T-cell (primary cell): ENCODE measurements at places on chromosomes 1 and 21. TPM values are rescaled to one million over a fixed set of nuclear protein-coding genes. Genes with fewer than 3 reads are reported as not detected.

TRPM2 gene
- total RNA-seq = 8.6 TPM

IGSF9 gene
- 0.06 TPM for total RNA-seq

SH3BGR gene
- 1.3 TPM for total RNA-seq

RHBDL2 gene
- not detected for total RNA-seq

TUFT1 gene
- 3.7 TPM for total RNA-seq

DNA sequence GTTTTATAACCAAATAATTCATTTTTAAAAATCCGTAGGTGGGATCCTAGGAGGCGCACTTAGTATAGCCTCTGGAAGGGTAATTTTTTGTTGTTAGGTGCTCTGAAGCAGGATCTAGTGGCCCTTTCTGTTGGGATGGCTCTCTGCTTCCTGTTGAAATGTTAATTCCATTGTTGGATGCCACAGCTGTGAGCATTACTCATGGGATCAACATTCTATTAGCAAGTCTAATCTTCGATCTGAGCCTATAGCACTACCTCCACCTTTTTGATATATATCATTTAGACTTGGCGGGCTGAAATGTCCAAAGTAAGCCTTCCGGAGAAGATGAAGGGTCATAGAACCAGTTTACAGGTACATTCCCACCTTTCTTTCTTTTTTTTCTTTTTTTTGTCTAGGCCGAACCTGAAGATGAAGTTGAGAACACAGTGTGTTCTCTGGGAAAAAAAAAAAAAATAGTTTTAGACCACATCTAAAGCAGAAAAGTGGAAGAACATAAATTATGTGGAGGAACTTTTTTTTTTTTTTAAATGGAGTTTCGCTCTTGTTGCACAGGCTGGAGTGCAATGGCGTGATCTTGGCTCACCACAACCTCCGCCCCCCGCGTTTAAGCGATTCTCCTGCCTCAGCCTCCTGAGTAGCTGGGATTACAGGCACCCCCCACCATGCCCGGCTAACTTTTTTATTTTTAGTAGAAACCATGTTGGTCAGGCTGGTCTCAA lies 1.4 kb downstream of the CXADR start:
- no peak for DNase-seq

DNA sequence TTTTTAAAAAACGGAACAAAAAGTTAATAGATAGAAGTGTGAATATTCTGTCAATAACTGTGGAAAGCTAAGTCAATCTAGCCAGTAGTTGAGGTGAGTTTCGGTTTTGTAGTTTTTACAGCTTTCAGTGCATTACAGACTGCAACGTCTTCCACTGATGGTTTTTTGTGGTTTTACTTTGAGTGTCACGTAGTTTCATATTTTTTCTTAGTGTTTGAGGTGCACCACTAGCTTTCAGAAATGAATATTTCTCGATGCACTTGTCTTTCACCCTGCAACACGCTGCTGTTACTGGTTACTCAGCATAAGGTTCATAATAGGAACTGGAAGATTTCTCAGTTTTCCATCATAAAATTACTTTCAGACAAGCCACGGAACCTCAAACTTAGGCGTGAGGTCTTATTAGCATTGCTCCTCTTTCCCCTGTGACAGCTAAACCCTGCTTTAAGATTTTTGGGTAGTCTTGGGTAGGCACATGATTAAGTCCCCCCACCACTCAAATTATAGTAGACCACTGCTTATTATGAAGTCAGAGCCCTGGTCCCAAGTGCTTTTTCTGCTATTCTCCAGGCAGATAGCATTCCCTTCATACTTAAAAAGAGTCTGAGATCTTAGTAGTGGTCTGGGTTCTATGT lies 1412.7 kb downstream of the KCNT2 start:
- DNase-seq = no peak

DNA sequence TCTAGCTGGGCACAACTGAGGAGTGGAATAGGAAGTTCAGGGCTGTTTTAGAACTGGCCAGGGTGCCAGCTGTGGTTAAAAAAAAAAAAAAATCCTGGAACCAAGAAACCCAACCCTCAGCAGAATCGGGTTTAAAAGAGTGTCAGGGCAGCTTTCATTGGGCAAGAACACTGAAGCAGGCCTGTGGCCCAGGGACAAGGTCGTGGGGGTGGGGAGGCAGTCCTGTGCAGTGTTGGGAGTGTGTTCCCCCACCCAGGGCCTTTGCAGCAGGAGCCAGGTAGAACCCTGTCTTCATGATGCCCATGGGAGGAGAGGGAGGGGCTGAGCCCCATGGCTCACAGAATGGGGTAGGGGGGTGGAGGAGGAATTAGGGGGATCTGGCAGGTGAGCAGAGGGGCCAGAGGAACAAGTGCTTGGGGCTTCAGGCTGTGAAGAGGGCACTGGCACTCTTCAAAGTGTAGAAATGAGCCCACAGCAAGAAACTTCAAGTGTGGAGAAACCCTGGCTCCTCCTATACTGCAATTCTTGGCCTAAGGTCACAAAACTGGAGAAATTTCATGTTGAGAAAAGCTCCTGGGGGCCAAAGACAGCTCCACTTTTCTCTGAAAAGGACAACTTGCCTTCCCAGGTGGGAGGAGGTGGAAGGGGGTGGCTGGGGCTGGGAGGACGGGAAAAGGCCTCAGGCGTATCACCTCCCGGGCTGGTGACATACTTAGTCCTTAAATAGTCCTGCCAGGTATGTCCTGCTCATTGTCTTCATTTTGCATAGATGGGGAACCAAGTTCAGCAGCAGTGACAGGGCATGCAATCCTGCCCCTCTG lies 39.3 kb downstream of the KIAA1614 start:
- DNase-seq = no peak

GRCh38 chr1:119829625-119830024 lies 18.4 kb upstream of the REG4 start:
- DNase-seq = no peak

DNA sequence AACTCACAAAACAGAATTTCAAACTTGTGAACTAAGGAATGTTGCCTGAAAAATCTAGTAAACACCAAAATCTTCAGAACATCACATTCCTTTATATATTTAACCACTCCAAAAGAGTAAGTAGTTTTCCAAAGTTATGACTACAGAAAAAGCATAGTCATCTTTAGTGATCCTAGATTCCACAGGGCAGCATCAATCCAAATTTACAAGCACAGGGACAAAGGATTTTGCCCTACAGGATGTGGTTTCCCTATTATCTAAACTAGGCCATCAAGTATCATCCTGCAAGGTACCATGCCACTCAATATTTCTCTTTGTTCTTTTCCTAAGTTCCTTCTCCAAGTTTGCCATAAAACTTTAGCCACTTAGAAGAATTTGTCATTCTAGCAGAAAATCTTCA lies 33.0 kb downstream of the COP1 start:
- DNase-seq = no peak

DNA sequence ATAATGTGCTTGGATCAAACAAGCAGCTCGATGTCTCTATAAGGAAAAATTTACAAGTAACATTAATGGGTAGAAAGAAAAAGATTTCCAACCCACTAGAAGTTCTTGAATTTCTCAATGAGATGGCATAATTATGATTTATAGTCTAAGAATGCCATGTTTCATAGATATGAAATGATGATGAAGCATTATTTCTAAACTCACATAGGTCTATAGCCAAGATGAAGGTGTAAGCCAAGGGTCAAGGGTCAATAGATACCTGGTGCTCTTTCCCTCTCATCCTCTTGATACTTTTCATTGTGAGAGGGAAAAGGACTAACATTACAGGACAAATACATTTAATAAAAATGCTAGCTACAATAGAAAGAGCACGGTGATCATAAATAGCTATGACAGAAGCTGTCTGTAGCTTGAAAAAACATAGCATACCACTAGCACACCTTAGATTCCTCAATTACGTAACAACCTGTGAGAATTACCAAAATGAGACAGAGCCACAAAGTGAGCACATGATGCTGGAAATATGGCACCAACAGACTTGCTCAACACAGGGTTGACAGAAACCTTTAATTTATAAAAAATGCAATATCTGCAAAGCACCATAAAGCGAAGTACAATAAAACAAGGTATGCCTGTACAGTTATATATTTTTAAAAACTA lies 26.3 kb upstream of the F13B start:
- DNase-seq = no peak

DNA sequence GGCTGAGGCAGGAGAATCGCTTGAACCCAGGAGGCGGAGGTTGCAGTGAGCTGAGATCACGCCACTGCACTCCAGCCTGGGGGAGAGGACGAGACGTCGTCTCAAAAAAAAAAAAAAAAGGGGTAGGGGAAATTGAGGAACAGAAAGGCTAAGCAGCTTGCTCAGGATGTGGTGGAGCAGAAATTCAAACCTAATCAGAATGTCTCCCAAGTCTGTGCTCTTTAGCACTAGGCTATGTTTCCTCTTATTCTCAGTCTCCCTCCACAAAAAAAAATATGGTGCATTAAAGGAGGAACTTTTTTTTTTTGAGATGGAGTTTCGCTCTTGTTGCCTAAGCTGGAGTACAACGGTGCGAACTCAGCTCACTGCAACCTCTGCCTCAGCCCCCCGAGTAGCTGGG lies 114.2 kb downstream of the SLC16A1 start:
- DNase-seq = no peak

- DNase-seq = no peak
These were observed 45.2 kb downstream of the SLC37A1 start for GRCh38 chr21:42558846-42559245.

DNA sequence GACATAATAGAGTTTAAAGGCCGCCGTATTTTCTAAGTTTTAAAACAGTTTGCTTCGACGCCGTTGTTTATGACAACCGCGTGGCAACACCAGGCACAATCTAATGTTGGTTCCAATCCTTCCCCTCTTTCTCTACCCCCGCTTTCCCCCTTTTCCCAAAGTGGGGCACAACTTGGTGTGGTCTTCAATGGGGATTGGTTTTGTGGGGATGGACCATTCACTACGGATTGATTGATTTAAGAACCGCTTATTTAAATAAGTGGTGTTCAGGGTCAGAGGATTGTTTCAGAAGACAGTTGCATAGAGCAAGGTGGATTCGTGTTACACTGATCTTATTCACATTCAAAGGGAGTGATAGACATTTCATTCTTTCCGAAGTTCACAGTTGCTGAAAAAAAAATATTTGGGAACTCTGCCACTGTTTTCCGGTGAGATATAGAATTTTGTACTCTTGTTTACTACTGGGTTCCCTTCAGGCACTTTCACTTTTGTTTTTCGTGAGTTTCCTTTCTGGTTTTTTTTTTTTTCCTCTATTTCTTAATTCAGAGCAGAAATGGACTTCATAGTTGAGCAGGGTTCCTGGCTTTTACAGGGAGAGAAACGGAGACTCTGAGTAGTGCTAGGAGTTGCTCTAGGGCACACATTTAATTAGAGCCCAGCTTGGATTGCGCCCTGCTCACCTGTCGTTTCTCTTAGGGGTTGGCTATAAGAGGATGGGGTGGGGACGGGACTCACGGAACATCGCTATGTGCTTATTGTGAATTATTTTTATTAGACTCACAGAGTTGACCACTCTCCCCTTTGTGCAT lies 79.6 kb upstream of the AK4 start:
- DNase-seq = peak; percentile 28

DNA sequence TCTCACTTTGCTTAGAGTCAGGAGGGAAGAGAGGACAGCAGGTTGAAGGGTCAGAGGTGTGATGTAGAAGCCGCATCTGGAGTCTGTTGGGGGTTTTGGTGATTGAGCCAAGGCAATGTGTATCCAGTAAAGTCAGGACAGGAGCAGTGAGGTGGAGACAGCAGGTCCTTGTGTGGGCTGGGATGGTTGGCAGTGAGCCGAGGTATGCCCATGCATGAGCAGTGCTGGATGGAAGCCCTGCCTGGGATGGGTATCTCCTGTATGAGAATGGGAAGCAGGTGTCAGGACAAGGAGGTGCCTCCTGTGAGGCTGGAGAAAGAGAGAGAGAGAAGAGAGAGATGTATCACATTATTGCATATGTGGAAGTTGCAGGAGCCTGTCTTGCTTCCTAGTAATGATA lies 90.0 kb downstream of the OBSCN start:
- DNase-seq = no peak

DNA sequence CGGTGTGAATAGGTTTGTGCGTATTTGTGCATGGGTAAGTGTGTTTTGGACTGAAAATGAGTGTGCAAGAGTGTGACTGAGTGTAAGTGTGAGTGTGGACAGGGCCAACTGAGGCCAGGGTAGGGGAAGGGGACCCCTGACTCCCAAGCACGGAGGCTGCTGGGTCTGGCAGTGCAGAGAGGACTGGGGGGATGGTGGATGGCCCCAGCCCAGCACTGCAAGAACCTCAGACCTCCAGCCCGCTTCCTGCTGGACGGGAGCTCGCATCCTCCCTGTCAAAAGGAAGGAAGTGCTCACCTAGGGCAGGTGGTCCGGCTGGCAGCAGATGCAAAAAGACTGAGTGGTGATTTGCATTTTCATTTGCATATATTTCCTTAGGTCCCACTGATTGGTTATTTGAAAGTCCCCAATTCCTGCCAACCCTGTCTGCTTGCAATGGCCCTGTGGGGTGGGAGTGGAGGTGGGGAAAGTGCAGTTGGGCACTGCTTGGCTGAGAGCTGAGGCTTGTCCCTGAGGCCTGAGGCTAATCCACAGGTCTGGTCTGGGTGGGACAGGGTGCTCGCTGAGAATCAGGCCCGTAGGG lies 42.8 kb upstream of the CASZ1 start:
- DNase-seq = no peak

GRCh38 chr1:206631085-206631509 lies 4.2 kb upstream of the DYRK3 start:
- DNase-seq = no peak

DNA sequence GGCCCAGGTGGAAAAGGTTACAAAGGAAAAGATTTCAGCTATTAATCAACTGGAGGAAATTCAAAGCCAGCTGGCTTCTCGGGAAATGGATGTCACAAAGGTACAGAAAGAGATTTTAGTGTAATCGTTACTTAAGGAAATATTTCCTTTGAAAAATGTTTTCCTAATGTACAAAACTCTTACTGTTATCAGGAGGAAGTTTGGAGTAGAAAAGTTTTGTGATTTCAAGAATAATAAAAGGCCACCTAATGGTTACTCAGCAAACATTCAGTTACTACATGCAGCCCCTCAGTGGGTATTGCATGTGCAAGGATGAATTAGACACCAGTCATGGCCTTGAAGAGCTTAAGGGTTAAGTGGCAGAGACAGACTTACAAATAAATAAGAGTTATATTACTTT lies 85.2 kb downstream of the SDCCAG8 start:
- DNase-seq = no peak

GRCh38 chr1:165240492-165240891 lies 116.0 kb downstream of the LMX1A start:
- DNase-seq = no peak

GRCh38 chr1:76240316-76240715 lies 165.8 kb downstream of the ST6GALNAC3 start:
- no peak for DNase-seq
